ENCODE measurements at places on chromosomes 1 and 21.

- DNase-seq: no peak
Observed at GRCh38 chr1:179911812-179912211, 29.7 kb downstream of the TOR1AIP1 start.

GRCh38 chr1:155320661-155321617 lies at the start of gene RUSC1:
Gene RUSC1 (plus strand): TSS chr1:155320894. CDS start chr1:155321774, 880 bp downstream.
- peak; percentile 77 for DNase-seq

- DNase-seq: no peak
Observed at GRCh38 chr1:223331929-223332328, 32.0 kb downstream of the SUSD4 start.

DNA sequence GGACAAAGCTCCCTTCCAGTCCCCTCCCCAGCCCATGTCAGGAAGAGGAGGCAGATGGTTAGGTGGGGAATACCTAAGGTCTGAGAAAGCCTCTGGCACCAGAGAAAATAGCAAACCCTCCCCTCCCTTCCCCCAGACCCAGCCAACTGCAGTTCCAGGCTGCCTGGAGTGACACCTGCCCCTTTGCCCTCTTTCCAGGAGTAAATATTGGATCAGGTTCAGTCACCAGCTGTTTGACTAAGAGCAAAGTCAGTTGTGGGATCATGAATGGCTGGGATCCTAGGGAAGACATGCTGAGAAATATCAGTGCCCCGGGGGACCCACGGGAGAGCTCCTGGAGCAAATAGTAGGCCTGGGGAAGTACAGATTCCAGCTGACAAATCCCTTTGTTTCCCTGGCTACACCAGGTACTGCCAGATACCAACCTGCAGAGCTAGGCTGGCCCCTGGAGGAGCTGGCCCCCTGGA lies 12.2 kb upstream of the CDK18 start:
- no peak for DNase-seq
